Uterus (tissue), 4 donors: ENCODE measurements at places on chromosomes 7 and 10.

DNA sequence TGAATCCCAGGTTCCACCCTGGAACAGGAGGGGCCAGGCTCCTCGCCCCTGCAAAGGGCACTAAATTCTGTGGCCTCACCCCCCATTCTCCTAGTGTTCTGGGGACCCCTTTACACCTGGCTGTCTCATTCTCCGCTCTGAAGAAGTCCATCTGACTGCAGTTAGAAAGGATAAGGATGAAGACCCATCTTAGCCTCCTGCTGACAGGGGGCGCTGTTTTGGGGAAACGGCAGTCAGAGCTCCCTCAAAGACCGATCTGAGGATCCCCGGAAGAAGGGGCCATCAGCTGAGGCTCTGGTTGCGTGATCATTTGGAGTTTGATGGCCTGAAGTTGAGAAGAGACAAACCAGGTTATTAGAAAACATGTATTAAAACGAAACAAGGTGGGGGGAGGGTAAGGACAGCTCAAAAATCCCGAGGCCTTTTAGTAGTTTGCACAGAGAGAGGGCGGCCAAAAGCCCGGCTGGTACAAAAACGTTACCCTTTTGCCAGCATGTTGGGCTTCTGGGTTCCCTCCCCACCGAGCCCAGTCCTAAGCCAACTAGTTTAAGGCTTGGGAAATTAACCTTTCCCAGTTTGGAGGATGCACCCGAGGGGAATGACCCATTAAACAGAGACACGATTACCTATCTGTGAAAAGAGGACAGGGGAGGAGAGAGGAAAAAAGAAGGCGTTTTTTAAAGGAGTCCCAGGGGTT, 102.8 kb downstream of the CHN2 start:
- no peak for DNase-seq

DNA sequence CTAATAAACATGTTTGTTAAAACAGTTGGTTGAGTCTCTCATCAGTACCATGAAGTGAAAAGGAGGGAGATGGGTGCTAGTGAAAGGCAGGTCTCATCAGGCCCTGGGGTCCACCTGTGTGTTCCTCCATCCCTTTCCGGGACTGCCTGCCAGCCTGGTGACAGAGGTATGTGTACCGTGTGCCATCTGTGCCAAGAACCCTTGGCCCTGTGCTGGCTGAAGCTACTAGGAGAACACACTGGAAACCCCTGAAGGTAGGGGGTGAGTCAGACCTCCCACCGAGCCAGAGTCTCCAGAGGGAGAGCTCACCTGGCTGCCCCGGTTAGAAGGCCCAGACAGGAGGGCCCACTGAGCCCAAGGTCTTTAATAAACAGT, 2.3 kb downstream of the DDIT4 start:
- DNase-seq = no peak

DNA sequence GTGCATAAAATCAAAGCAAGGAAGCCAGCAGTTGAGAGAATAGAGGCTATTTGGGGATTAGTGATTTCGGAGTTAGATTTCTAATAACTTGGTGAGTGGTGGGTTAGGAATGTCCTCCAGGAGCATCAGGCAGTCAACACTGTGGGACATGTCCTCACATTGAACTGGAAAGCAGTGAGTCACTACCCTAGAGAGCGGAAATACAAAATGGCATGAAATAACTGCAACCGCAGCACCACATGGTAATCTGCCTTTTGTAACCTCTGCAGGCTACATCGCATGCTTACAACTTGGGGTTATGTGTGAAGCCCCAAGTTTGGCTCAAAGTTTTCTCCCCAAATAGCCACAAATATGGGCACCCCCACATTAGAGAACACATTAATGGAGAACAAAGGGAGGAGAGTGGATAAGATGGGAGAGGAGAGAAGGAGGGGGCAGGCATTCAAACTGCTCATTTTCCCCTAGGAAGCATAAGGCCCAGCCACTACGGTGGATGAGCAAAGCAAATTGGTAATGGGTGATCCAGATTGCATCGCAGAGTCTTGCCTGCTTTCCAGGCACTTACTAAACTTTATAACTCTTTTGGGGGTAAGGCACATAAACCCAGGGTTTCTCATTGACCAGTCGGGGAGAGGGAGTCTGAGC, 22.0 kb upstream of the SLF2 start:
- DNase-seq = no peak

- no peak for DNase-seq
Measured at GRCh38 chr7:47361236-47361635, 220.7 kb downstream of the TNS3 start.
